Pulmonary artery endothelial cell (primary cell): ENCODE measurements at places on chromosomes 6 and 20.

- DNase-seq, result no peak
Observed at GRCh38 chr6:29602564-29603361, 17.8 kb downstream of the OR2H2 start.

- no peak for DNase-seq
Observed at GRCh38 chr6:159170333-159170672, 1.1 kb downstream of the FNDC1 start.

GRCh38 chr6:167933847-167934246 lies 63.6 kb upstream of the KIF25 start:
- no peak for DNase-seq

DNA sequence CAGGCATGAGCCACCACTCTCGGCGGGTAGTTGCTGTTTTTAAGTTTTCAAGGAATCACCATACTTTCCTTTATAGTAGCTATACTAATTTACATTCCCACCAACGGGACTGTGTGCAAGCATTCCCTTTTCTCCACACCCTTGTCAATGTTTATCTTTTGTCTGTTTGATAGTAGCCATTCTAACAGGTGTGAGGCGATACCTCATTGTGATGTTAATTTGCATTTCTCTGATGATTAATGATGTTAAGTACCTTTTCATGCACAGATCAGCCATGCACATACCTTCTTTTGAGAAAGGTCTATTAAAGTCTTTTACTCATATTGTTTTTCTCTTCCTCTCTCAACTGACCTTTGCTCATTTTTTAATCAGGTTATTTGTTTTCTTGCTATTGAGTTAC lies 43.0 kb upstream of the CCND3 start:
- no peak for DNase-seq

DNA sequence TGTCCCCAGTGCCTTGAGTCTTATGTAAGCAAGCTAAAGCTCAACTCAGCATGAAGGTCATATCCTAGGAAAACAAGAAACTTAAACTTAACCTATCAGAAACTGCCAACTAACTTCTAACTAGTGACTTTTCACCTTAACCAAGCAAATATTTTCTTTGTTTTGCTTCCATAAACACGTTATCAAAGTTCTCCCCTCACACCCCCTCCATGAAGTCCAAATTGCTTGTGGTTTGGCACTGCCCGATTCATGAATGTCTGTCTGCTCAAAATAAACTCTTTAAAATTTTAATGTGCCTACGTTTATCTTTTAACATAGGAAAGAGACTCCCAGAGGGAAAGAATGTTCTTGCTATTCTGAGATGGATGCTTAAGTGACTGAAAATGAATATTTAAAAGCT lies 34.9 kb downstream of the GSTA2 start:
- DNase-seq, result no peak

DNA sequence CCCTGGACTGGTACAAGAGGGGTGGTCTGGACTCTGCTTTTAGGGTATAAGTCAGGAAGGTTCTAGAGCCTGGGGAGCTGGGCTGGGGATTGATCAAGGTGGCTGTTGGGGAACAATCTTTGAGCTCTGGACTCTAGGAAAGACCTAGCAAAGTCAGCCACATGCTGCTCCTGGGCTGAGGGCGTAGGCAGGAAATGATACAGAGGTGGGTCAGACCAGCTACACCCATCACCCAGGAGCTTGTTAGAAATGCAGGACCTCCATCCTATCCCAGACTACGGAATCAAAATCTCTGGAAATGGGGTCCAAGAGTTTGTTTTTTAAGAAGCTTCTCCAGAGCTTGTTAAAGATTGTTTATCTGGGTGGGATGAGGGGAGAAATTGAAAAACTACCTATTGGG lies 9.4 kb downstream of the ADTRP start:
- DNase-seq, result no peak

DNA sequence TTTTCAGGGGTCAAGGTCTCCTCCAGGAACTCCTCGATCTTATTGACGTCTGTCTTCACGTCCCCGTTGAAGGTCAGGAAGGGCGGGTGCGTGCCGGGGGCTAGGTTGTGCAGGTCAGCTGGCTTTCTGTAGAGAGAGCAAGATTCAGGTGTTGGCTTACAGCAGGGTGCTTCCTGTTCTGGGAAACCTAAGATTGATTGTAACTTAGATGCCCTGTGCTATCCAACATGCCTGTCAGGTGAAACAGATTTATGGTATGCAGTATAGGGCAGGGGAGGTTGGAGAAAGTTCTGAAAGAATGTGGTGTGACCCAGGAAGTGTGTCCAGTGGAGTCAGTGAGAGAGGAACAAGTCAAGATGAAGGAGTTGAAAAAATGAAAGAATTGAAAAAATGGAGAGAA lies 66.4 kb downstream of the CLIC5 start:
- no peak for DNase-seq
